ENCODE measurements at places on chromosomes 6 and 20.

- no peak for DNase-seq
Measured at GRCh38 chr20:56932575-56933330, 303.6 kb downstream of the TFAP2C start.

GRCh38 chr6:130717657-130718056, 109.5 kb upstream of the SMLR1 start:
- DNase-seq = no peak

GRCh38 chr6:137737836-137738596, 129.0 kb upstream of the TNFAIP3 start:
- DNase-seq = peak; percentile 86

GRCh38 chr6:20183706-20184105, 28.6 kb downstream of the MBOAT1 start:
- DNase-seq = no peak

- no peak for DNase-seq
Measured at GRCh38 chr6:19169366-19169765, 667.8 kb upstream of the ID4 start.

DNA sequence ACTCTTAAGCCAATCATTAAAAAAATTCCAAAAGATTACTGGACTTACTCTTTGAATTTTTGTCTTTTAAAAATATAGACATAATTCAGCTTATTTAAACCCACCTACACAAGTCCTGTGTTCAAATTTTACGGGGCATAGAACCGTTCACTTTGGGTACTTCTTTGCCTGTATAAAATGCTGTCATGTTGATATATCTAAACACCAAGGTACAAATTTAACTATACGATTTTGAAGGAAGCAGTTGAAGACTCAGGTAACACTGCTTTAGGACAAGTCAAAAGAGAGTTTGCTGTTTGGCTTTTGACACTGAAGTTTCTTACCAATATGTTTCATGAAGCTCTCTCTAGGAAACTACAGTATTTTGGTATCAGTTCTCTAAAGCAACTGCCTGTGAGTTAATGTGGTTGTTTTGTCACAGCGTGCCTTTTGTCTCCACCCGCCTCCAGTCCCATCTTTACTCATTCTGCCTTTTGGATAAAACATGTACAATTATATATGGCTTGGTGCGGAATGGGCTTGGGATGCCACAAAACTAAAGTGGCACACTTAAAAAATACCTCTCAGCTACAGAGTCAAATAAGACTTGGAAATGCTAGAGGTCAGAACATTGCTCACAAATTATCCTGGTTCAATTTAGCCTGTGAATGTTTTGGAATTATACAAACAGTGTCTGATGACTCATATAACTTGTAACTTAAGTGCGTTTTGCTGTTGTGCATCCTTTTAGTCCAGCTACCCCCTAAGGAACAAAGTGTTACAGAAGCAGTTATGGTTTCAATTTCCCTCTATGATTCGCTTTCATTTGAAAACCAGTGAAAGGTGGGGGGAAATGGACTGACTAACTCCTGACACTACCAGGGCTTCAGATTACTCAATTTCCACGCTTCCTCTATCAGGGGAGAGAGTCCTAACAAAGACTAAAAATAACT, 38.7 kb downstream of the RGS17 start:
- peak; percentile 96 for DNase-seq

GRCh38 chr6:167079853-167080297, 43.0 kb upstream of the CCR6 start:
- DNase-seq = no peak

Measured in mesenchymal stem cell (in vitro differentiated cells and primary cell).